ENCODE measurements at places on chromosomes 11 and 22.

DNA sequence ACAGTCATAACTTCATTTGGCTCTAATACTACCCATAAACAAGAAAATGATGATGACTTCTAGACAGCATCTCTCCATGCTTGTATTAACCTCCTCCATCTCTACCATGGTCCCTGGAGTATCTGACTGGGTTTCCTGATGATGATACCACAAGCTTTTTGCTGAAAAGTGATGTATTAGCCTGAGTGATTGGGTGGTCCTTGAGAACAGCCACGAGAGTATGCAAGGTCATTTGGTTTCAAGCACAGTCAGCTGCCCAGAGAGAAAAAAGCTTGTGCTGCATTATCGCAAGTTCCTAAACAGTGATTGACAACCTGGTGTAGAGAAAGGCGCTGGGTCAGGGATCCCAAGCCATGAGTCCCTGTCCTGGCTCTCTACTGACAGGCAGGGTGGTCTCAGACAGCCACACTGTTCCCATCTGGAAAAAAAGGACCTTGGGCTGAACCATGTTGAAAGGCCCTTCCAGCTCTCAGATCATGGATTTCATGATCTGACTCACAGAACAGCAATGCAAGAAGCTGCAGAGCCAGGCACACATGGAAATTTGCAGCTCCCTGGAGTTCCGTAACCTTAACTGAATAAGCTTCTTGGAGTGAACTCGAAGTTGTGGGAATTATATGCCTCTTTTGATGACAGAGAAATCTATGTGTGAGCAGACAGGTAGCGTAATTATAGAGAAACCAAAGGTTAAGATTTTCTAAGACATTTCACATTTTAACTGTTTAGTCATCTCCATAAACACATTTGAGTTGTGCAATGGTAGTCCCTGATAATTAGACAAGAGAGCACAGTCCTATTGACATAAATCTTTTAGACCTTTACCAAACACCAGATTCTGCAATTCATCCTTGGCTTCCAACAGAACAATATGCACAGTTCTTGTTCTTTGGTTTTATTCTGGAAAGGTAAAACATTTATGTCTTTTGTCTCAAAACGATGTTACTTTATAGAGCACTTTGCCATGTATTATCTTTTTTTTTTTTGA, 54.1 kb upstream of the UBASH3B start:
- no peaks in the 10 kb centered on the region for H3K4me1 ChIP-seq
- H3K27me3 ChIP-seq = no peaks in the 10 kb centered on the region
- no peaks in the 10 kb centered on the region for H3K36me3 ChIP-seq
- H3K4me3 ChIP-seq = no peak overlapping the region
- no peak for DNase-seq

DNA sequence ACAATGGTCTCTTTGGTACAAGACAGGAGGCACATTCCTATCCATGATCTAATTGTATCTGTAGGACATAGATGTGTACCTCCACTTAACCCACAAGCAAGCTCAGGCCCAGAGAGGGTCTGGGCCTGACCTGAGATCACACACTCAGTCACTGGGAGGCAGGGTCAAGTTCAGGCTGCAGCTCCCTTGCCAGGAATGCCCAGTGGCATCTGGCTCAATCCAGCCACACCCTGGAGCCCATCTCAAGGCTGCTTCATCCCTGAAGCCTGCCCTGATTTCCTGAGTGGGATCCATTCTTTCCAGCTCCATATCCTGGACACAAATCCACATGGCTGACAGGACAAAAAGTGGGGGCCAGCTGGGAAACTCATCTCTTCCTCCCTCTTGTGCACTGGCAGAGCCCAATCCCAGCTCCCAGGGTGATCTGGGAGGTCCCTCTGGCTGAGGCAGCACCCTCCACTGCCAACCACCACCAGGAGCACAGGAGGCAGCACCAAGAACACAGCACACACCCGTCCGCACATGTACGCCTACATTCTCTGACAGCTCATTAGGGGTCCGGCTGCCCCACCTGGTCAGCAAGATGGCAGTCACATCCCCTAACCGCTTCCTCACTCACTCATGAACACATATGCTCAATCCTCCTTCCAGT, 39.2 kb upstream of the KLHL35 start:
- no peak overlapping the region for H3K27ac ChIP-seq
- no peaks in the 10 kb centered on the region for H3K27me3 ChIP-seq
- peaks cover 32% of the 10 kb centered on the region for H3K4me1 ChIP-seq
- H3K36me3 ChIP-seq = no peaks in the 10 kb centered on the region

GRCh38 chr11:113974741-113975470, at the start of gene HTR3A:
TSS of gene HTR3A (plus strand) at chr11:113975108. CDS start at chr11:113975326, 218 bp downstream.
- peaks cover 5% of the 10 kb centered on the region for H3K4me1 ChIP-seq
- no peaks in the 10 kb centered on the region for H3K27me3 ChIP-seq
- no peaks in the 10 kb centered on the region for H3K36me3 ChIP-seq
- no peak within 1 kb of the TSS for H3K4me3 ChIP-seq

DNA sequence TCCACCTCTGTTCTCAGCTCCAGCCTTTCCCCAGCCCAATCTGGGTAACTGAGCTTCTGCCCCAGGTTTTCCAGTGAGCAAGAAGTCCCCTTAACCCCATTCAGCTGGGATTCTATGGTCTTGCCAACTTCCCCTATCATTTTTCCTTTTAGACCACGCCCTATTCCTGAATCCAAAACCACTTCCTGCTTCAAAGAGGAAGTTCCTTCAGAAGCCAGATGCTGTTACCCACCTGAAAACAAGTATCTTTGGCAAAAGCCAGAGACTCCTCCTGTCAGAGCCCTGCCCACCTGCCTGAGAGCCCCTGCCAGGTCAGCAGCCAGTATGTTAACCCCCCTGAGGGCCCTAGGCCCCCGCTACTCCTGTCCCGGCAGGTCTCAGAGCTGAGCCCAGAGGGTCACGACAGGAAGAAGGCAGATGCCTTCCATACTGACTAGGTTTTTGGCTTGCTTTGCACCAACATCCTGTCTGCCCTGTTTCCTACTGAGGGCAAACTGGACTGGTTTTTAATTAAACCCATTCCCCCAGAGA, 20.3 kb upstream of the MICAL2 start:
- no peak for DNase-seq
- peaks cover 30% of the 10 kb centered on the region for H3K4me1 ChIP-seq
- no peak overlapping the region for H3K27ac ChIP-seq
- H3K4me3 ChIP-seq = no peak overlapping the region

DNA sequence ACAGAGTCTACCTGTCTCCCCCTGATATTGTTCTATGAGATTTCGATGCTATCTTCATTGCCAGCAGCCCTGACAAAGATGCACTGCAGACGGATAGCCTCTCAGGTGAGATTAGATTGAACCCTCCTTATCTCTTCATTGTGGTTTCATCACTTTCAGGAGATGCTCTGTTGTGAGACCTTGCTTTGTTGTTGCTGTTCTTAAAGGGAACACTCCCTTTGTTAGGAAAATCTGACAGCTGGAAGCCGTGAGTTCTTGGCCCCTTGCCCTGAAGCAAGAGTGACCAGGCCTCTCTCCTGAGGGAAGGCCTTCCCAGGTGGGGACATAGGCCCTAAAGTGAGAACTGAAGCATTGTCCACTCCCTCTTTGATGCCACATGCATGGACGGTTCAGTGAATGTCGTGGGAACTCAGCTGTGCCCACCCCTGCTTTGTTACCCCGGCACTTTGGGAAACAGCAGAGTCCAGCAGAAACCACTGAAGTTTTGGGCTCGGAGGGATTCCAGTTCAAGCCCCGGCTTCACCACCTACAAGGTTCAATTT, 976.1 kb downstream of the TBC1D22A start:
- no peaks in the 10 kb centered on the region for H3K4me1 ChIP-seq
- H3K4me3 ChIP-seq = no peak overlapping the region
- no peak for DNase-seq
- no peaks in the 10 kb centered on the region for H3K27me3 ChIP-seq
- no peak overlapping the region for H3K27ac ChIP-seq

GRCh38 chr11:116541460-116541859, 231.3 kb downstream of the BUD13 start:
- no peak overlapping the region for H3K4me3 ChIP-seq
- no peak for DNase-seq
- no peaks in the 10 kb centered on the region for H3K36me3 ChIP-seq
